Mesenteric fat pad (tissue), 1 donor: ENCODE measurements at places on chromosomes 5 and 9. TPM values are rescaled to one million over a fixed set of nuclear protein-coding genes. Genes with fewer than 3 reads are reported as not detected.

Gene LRRC19
- total RNA-seq: not detected

Gene SNAPC3
- 18.5 TPM for total RNA-seq

DNA sequence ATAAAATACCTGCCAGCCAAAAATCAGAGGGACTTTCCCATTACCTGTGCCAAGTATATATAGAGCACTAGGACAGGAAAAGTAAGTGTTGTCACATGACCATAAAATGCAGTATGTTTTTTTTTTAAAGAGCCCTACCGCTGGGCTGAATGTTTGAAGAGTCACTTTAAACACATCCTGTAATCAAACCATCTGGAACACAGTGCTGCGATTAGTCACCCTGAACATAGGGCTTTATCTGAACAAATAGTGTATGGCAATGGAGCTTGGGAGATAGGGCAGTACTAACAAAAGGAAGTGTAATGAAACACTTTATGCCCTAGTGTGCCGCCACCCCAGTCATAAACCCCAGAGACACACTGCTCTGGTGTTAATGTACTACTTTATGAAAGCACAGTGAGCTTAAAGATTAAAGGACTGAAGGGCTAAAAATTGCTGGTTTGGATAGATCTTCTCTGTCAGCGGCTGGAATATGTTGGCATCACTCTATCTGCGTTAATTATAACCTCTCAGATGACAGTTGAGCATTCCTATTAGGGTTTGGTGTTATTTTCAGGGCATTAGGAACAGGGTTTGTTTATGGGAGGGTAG lies 90.4 kb downstream of the ZNF608 start:
- DNase-seq: no peak

DNA sequence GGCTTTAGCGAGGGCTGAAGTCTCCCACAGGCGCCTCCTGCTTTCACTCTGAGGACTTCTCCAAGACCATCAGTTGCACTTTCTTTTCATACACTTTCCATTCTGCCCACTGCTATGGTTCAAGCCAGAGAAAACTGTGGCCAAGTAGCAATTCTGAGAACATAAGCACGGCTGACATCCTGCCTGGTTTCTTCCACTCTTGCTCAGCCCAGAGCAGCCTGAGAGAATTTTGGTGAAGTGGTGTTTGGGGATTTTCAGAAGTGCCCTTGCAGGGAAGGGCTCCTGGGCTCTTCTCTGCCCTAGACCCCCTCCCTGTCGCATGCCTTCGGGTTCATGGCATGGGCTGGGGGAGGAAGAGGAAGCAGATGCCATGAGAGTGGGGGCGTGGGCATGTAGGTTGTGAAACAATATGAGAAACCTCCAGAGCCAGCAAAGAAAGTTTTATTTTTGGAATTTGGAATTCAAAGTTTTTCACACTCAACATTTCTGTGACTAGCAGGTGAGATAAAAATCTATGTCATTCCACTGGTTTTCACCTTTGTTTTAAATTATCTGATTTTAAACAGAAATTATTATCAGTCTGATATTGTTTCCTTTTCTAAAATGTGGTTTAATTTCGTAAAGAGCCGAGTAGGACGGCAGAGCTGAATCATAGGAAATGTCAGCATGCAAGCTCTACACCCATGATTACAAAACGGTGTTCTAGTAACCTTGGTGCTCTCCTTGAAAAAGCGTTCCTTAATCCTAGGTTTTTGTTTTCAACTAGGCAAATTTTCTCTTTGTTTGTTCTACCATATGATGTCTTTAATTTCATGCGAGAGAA lies 27.8 kb upstream of the TNFSF8 start:
- no peak for DNase-seq

- DNase-seq: no peak
Observed at GRCh38 chr5:98999631-99000030, 70.8 kb upstream of the CHD1 start.

- DNase-seq: no peak
Observed at GRCh38 chr5:107329850-107330249, 340.9 kb downstream of the EFNA5 start.

- DNase-seq: no peak
Observed at GRCh38 chr5:114789773-114790402, 379.8 kb downstream of the TRIM36 start.

Gene SLC6A18
- not detected for total RNA-seq

- no peak for DNase-seq
Observed at GRCh38 chr5:6253846-6254245, 124.5 kb downstream of the MED10 start.

- no peak for DNase-seq
Observed at GRCh38 chr5:109053995-109054417, 306.3 kb downstream of the FER start.

DNA sequence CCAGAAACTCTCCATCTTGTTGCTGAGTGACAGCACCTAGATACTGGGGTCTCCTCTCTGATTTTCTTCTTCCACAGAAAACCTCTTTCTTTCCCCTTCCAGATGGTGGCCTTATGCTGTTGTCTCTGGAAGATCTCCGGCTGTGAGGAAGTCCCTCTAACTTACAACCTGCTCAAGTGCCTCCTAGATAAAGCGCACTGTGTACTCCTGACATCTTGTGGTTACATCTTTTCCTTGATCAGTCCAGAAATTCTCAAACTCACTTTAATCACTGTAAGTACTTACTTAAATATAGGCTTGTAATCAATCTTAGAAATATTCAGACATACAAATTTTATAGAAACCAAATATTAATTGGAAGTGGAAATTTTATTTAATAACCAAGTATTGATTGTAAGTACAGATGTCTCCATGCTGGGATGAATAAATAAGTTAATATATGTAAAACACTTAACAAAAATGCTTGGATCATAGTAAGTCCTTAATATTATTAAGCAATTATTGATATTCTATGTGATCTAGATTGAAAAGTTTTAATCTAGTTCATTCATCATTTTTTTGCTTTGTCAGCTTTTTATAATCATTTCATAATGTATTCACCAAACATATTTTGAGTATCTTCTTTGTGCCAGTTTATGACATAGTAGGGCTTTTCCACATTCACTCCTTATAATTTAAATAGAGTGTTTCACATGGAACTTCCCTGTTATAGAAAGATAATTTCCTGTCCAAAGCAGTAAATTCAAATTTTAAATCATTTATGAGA lies 1381.4 kb upstream of the CDH6 start:
- no peak for DNase-seq

- no peak for DNase-seq
Observed at GRCh38 chr5:83400241-83400640, 71.3 kb upstream of the VCAN start.
